CD4-positive, CD25-positive, alpha-beta regulatory T cell (primary cell): ENCODE measurements at places on chromosomes 2 and 18.

DNA sequence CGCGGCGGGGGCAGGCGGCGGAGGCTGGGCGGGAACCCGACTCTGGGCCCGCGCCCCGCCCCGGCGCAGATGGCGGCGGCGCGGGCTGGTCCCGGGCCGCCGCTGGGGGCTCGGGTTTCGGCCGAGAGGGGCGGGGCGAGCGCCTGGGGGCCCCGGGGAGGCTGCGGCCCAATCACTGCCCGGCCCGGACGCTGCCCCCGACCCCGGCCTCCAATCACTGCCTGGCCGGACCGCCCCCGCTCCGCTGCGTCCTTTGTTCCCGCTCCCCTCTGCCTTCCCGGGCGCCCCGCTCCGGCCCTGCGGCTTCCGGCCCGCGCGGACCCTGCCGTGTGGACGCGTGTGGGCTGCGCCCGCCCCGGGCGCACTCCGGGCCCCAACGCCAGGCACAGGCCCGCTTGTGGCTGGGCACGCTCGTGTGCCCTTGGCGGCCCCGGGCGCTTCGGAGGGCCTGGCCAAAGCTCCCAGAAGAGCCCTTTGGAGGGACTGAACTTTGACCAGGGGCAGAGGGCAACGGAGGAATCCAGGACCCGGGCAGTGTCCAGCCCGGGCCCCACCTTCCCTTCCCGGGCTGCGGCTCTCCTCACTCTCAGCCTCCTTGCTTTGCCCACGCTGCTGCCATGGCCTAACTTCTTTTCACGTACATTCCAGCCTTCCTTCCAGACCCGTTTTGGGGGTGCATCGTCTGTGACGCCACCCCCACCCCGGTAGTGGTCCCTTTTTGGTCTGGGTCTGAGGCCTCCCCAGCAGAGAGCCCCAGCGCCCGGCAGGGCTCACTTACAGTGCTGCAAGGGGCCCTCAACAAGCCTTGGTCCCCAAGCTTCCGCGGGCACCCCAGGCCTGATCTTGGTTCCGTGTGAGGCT lies 27.1 kb upstream of the PTMA start:
- H3K27me3 ChIP-seq = no peaks in the 10 kb centered on the region
- H3K36me3 ChIP-seq = no peaks in the 10 kb centered on the region
- no peak overlapping the region for H3K4me3 ChIP-seq
- H3K4me1 ChIP-seq = peaks cover 6% of the 10 kb centered on the region
- no peak for DNase-seq

- no peak for DNase-seq
- H3K4me3 ChIP-seq = no peak overlapping the region
- no peaks in the 10 kb centered on the region for H3K4me1 ChIP-seq
- H3K27me3 ChIP-seq = peaks cover 18% of the 10 kb centered on the region
These were observed 92.1 kb downstream of the AOX1 start for GRCh38 chr2:200677721-200678532.

DNA sequence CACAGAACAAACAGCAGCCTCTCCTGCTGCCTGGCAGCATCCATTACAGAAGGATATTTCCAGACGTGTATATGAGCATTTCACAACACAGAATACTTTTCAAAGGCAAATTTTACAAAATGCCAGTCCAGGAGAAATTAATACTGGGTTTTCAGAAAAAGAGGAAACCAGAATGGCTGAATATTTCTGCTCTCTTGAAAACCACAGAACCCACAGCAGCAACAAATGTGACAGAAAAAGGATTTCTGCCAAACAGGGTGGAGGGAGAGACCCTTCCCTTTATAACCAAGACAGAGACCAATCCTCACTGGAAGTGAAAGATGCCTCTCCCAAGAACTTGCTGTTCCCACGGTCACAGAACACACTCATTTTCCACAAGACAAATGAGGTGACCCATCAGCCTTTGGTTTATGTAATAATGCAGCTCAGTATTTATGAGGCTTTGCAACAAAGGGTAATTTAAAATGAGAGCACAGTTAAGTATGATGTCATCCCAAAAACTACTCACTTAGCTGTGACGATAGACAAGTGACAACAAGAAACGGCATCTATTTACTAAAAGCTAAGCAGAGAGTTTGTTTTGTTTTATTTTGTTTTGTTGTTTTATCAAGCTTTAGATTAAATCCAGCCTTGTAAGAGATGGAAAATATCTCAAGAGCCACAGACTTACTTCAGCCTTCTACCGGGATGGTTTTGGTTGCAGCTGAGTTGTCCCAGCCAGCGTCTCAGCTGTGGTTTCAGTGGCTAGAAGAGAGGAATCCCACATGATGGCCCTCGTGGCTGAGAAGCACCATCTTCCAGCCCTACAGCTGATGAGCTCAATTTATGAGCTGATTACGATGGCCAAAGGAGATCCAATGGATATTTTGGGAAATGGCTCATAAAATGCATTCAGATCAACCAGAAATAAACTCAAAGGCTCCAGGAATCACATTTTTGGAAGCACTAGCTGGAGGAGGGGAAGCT lies 249.3 kb upstream of the AGAP1 start:
- no peak overlapping the region for H3K27ac ChIP-seq
- no peaks in the 10 kb centered on the region for H3K4me1 ChIP-seq
- no peaks in the 10 kb centered on the region for H3K36me3 ChIP-seq
- DNase-seq = no peak
- no peak overlapping the region for H3K4me3 ChIP-seq

GRCh38 chr18:12599966-12600365 lies 57.9 kb downstream of the SPIRE1 start:
- no peaks in the 10 kb centered on the region for H3K4me1 ChIP-seq
- H3K36me3 ChIP-seq = no peaks in the 10 kb centered on the region
- H3K27me3 ChIP-seq = no peaks in the 10 kb centered on the region
- DNase-seq = no peak
- H3K4me3 ChIP-seq = no peak overlapping the region

DNA sequence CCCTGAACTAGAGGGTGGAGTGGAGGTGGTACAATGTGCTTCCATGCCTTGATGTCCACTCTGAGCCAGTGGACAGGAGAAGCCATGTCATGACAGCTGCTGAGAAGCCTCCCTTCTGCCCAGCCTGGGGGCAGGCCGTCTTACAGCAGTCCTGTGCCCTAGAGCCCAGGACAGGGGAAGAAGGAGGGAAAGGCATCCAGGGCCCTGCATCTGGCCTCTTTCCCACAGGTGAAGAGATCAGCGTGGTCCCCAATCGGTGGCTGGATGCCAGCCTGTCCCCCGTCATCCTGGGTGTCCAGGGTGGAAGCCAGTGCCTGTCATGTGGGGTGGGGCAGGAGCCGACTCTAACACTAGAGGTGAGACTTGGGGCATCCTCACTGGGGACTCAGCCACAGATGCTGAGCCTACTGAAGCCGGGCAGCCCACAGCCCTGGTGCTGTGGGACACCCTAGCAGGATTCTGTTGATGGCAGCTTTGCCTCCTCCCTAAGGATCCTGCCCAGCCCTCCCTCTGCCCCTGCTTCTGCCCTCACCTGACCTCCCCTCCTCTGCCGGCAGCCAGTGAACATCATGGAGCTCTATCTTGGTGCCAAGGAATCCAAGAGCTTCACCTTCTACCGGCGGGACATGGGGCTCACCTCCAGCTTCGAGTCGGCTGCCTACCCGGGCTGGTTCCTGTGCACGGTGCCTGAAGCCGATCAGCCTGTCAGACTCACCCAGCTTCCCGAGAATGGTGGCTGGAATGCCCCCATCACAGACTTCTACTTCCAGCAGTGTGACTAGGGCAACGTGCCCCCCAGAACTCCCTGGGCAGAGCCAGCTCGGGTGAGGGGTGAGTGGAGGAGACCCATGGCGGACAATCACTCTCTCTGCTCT lies 3.1 kb downstream of the IL36RN start:
- DNase-seq = no peak
- H3K27me3 ChIP-seq = no peaks in the 10 kb centered on the region
- no peaks in the 10 kb centered on the region for H3K36me3 ChIP-seq
- H3K4me1 ChIP-seq = no peaks in the 10 kb centered on the region
- no peak overlapping the region for H3K27ac ChIP-seq
- H3K4me3 ChIP-seq = no peak overlapping the region

- no peak for DNase-seq
- no peaks in the 10 kb centered on the region for H3K27me3 ChIP-seq
- H3K27ac ChIP-seq = no peak overlapping the region
- H3K4me3 ChIP-seq = no peak overlapping the region
These were observed 20.2 kb upstream of the ADAM23 start for GRCh38 chr2:206423147-206423546.

DNA sequence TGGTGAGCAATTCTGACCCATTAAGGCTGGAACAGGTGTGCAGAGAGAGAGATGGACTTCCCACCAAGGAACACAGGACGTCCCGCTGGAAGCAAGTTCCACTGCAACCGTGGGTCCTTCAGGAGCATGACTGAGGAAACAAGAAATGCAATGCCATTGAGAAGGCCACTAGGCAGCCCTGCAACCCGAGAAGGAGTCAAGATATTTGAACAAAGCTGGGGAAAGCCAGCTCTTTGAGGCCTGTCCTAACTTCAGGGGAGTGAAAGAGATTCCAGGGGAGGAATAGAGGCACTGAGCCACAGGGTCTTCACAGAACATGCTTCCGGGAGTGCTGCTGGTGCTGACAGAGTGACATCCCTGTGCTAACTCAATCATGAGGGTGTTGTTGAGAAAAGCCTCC lies 153.8 kb upstream of the ZNF236 start:
- no peak overlapping the region for H3K4me3 ChIP-seq
- no peaks in the 10 kb centered on the region for H3K4me1 ChIP-seq
- H3K27me3 ChIP-seq = no peaks in the 10 kb centered on the region
- DNase-seq = no peak

DNA sequence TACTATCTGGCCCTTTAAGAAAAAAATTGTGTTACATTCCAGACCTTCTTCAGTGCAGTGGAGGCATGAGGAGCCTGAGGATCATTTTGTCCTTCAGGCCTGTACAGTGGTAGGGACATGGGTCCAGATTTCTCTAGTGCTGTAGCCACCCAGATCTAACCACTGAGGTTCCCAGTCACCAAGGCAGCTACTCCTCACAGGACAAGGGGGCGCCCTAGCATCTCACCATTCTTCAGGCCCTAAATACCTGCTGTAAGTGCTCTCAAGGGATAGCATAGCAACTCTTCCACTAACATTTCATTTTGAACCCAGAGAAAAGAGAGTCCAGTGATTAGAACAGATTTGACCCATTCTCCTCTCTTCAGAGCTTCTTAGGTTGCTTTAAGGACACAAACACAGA lies 1533.0 kb downstream of the LRP1B start:
- H3K27me3 ChIP-seq = no peaks in the 10 kb centered on the region
- no peaks in the 10 kb centered on the region for H3K4me1 ChIP-seq
- no peak for DNase-seq
- no peaks in the 10 kb centered on the region for H3K36me3 ChIP-seq

DNA sequence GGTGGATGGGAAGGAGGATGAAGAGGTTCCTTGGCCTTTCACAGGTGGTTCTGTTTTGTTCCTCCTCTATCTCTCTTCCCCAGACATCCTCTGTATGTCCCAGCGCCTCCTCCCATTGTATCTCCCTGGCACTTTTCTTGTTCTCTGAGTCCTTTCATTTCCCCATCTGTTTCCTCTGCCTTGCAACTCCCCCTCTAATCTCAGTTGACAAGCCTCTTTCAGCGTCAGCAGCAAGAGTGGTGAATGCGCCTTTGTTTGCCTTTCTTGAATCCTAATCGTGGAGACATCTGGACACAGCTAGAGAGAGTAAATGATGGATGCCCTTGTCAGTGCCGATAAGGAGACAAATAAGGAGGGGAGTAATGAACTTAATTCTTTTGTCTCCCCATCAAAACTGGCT lies 167.0 kb downstream of the NDUFA10 start:
- H3K4me1 ChIP-seq = no peaks in the 10 kb centered on the region
- no peaks in the 10 kb centered on the region for H3K36me3 ChIP-seq
- H3K27me3 ChIP-seq = no peaks in the 10 kb centered on the region
- H3K27ac ChIP-seq = no peak overlapping the region
- no peak overlapping the region for H3K4me3 ChIP-seq

- no peak overlapping the region for H3K27ac ChIP-seq
- no peaks in the 10 kb centered on the region for H3K27me3 ChIP-seq
- DNase-seq = no peak
- H3K36me3 ChIP-seq = peaks cover 4% of the 10 kb centered on the region
- no peak overlapping the region for H3K4me3 ChIP-seq
- H3K4me1 ChIP-seq = no peaks in the 10 kb centered on the region
These were observed 93.5 kb downstream of the TTC27 start for GRCh38 chr2:32721376-32721775.

GRCh38 chr2:77328134-77328931 lies 193.8 kb downstream of the LRRTM4 start:
- DNase-seq = no peak
- H3K4me3 ChIP-seq = no peak overlapping the region
- H3K27ac ChIP-seq = no peak overlapping the region
- no peaks in the 10 kb centered on the region for H3K27me3 ChIP-seq
- no peaks in the 10 kb centered on the region for H3K4me1 ChIP-seq

DNA sequence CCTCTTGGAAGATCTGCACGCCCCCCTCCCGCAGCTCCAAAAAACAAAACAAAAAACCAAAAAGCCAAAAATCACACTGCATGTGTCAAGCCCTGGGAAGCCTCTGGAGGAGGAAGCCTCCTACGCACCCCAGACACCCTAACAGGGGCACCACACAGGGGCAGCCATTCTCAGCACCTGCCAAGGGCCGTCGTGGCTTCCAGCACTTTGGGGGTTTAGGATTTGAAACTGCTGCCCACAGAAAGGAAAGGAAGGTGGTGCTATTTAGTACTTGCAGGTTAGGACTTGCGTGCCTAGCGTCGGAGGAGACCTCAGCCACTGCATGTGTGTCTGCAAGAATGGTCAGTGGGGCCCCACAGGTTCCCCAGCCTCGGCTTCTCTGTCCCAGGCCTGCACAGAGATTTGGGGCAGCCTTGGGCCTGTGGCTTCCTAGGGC lies 419 bp upstream of the GPR55 start:
- H3K36me3 ChIP-seq = no peaks in the 10 kb centered on the region
- H3K27me3 ChIP-seq = no peaks in the 10 kb centered on the region
- peak overlapping the region; percentile 68 for H3K4me3 ChIP-seq

DNA sequence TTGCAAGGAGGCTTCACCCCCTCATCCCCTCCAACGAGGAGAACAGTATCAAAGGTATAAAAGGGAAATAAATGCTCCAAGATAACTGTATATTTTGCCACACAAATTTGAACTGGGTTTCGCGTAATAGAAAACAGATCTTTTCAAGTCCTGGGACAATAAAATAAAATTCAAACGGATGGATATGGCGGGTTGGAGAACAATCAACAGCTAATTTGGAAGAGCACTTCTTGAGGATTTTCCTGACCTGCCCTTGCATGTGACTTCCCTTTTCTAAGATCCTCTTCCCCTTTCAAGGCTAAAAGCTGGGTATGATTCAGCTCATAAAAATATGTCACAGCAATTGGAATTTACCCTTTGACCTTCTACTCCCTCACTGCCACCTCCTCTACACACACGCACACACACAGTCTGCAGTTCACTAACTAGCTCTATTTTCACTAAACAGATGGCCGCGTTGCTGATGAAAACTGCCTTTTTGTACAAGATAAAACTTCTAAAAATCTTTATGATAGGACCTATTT lies 386.9 kb downstream of the FIGN start:
- no peak for DNase-seq
- H3K27ac ChIP-seq = no peak overlapping the region

DNA sequence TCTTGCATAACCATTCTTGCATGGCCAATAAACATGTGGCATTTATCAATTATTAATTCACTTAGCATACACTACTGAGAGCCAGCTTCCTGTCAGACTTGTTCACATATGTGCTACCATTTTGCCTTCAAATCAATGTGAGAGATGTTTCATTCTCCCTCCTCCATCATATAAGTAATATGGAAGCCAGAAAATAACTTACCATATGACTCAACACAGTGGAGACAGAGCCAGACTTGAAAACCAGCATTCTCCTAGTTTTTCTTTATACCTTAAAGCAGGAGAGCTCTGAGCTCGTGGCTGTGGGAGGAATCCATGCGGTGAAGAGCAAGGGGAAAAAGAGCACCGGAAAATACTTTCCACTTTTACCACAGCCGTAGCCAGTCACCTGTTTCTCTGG lies 215.0 kb upstream of the LRATD1 start:
- no peak overlapping the region for H3K27ac ChIP-seq
- H3K4me1 ChIP-seq = no peaks in the 10 kb centered on the region
- H3K4me3 ChIP-seq = no peak overlapping the region
- no peaks in the 10 kb centered on the region for H3K36me3 ChIP-seq
